NCI-H524 treated with DMSO at 0.1 percent for 48 hours (cell line): ENCODE measurements at places on chromosomes 16 and 17.

GRCh38 chr16:57167538-57167937 is 18.3 kb downstream of the PSME3IP1 start:
- no peak for DNase-seq

- no peak for DNase-seq
These were observed 5.1 kb downstream of the INPP5K start for GRCh38 chr17:1511290-1511689.

DNA sequence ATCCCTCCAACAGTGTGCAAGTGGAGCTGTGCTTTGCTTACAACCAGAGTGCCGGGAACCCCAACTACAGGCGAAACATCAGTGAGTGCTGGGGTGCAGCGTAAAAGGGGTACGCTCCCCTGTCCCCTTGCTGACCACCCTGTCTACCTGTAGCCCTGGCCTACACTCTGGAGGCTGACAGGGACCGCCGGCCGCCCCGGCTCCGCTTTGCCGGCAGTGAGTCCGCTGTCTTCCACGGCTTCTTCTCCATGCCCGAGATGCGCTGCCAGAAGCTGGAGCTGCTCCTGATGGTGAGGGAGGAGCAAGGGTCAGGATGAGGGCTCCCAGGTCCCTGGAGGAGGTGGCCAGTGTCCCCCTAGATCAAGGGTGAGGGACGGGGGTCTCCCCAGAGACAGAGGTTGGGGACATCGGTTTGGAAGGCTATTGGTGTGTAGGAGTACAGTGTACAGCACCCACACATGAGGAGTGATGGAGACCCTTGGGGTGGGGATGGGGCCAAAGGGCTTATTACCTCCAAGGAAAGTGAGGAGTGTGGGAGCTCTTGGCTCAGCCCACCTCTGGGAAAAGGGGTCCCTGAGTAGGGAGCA is 19.6 kb upstream of the PDK2 start:
- DNase-seq: no peak

DNA sequence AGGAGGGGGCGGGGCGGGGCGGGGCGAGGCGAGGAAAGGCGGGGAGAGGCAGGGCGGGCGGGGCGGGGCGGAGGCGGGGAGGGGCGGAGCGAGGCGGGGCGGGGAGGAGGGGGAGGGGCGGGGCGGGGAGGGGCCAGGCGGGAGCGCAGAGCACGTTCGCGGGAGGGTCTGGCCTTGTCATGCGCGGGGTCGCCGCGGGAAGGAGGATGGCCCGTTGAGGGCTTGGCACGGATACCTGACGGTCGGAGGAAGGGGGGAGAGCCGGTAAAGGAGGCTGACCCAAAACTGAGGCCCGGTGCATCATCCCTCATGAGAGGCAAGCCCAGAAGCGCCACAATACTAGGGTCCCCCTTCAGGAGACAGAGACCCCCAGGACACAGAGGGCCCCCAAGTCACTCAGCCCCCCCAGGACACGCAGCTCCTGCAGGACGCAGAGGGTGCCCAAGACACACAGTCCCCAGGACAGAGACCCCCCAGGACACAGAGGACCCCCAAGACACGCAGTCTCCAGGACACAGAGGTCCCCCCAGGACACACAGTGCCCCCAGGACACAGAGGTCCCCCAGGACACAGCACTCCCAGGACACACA is 593 bp upstream of the WDR45B start:
- DNase-seq: no peak

DNA sequence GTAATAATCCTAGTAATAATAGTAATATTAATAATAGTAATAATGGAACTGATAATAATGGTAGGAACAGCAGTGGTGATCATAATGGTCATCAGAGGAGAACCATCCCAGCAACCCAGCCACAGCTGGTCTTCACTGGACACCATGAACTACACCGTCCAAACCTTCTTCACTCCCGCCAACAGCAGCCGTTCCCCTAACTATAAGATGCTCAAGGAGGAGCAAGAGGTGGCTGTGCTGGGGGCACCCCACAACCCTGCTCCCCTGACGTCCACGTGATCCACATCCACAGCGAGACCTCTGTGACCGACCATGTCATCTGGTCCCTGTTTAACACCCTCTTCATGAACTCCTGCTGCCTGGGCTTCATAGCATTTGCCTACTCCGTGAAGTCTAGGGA is 91.0 kb downstream of the ZDHHC7 start:
- DNase-seq: no peak

DNA sequence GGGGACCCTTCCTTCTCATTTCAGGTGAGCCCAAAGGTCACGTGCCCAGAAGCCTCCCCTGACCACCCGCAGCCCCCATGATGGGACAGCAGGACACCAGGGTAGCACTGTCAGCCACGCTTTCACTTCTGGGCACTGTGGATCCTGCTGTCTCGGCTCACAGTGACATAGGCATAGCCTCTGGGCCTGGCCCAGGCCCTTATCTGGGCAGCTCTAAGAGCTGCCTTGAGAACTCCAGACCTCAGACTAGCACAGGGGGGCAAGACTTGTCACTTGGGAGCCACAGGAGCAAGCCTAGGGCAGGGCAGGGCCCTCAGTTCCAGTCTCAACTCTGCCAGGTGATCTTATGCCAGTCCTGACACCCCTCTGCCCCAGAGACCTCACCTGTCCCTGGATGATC is 4.7 kb downstream of the NATD1 start:
- no peak for DNase-seq

DNA sequence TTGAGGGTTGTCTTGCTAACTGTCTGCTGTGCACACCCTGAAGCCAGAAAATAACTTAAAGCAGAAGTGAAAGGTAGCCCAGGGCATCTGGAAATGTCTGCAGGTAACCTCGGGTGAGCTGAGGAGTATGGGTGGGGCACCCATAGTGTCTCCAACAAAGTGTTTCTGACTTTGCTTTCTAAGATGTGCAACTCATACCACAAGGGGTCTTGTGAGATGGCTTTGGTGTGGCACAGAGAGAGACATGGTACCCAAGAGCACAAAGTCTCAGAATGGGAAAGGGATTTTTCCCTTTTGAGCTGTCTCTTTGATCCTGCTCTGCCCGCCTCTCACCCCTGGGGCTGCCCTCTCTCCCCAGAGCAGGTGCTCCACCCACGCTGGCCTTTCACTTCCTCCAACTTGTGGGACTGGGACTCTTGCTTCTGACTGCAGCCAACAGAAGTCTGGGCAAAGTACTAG is 6.9 kb downstream of the CHD9 start:
- no peak for DNase-seq

- DNase-seq: no peak
These were observed 7.2 kb upstream of the PPM1D start for GRCh38 chr17:60592750-60593149.

DNA sequence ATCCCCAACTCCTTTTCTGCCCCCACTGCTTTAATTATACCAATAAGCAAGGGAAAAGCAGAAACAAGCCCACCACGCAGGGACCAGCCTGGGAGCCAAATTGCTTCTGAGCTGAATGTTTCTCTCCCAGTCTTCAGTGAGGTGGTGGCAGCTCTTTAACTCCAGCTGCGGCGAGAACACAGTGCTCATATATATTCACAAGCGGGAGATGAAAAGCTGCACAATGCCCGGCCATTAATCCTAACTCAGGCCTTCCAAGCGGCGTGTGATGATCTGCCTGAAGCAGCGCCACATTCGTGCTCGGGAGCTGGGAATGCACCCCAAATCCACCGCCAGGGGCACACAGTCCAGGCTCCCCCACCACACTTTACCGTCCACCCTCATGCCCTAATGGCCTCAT is 203.7 kb upstream of the SDK2 start:
- DNase-seq: no peak

DNA sequence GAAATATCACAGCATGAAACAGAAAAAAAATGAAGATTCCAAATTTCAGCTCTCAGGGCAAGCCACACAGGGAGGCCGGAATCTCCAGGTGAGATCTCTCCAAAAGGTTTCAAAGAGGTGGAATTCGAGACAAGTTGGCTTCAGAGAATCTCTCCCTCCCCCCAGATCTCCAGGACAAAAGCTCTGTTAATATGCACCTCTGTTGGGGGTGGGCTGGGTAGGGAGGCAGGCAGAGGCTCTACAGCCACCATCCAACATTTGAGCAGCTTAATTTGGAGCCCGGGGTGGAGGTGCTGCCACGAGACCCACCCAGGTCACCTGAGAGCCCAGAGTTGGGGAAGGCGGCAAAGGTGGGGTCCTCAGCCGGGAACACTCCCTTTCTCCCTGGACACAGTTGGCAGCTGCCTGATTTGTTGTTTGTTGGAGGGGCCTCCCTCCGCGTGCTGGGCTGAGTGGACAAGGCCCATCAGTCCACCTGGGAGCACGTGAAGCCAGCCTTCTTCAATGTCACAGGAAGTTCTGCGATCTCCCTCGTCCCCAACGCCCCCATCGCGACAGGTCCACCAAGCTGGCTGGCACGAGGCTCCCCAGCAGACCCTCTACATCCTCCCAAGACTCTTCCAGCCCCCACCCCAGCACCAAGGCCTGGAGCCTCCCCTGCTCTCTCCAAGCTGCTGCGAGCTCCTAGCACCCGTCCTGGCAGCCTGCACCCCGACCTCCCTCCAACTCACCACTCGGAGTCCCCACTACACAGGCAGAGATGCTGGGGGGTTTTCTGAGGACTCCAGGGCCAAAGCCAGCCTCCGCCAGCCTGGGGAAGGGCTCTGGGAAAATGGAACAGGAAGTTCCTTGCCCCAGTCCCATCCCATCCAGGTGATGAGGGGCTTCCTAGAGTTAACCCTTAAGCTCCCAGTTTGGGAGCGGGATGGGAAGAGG is at the start of gene ZSCAN10:
Gene ZSCAN10 (minus strand): TSS at position 836 of the 936 bp plus-strand sequence. CDS start 6,357 bp downstream, outside the sequence.
- no peak for DNase-seq

DNA sequence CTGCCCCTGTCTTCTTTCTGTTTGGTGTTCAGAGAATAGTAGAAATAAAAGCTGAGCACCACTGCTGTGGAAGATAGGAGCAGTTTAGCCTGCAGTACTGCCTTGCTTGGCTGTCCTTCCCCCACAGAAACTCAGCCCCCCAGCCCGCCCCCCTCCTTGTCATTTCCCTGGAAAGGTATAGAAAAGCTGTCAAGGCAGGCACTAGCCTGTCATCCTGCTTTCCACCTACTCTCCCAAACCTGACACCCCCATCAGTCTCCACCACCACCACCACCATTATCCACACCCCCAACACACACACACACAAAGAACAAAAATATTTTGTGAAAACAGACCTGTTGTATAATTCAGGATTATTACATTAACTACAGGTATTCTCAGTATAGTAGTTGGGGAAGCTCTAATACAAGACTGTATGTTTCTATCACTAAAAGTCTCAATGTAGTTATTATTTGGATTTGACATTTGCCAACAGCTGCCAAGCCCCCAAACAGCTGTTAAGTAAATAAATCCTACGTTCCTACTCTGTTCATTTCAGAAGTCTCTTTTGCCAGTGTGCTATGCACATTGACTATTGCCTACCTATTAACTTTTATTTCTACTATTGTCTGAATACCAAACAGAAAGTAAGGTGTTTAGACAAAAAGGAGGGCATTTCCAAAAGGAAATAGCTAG is 128.8 kb downstream of the CYB561 start:
- no peak for DNase-seq

DNA sequence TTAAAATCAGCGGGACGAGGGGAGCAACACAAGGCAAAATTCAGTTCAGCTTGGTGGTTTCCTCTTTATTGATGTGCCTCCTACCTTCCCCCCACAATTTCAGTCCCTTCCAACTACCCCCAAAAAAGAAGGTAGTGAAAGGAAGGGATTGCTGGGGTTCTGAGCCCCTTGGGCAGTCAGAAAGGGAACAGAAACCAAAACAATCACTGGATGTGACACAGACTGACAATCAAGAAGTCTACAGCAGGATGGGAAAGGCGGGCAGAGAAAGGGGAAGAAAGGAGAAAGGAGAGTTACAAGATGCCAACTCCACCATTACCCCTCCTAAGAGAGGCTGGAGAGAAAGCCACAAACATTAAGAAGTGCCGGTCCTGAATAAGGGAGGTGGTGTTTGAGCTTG is 1.1 kb upstream of the PHF23 start:
- DNase-seq: no peak

- no peak for DNase-seq
These were observed 90.8 kb upstream of the DNAH17 start for GRCh38 chr17:78667741-78668640.

GRCh38 chr16:23069844-23070243 is 79.4 kb downstream of the USP31 start:
- DNase-seq: no peak

GRCh38 chr16:27539120-27539519 is 10.6 kb downstream of the GTF3C1 start:
- DNase-seq: no peak

- DNase-seq: no peak
These were observed 17.6 kb downstream of the CASC3 start for GRCh38 chr17:40157973-40158372.

DNA sequence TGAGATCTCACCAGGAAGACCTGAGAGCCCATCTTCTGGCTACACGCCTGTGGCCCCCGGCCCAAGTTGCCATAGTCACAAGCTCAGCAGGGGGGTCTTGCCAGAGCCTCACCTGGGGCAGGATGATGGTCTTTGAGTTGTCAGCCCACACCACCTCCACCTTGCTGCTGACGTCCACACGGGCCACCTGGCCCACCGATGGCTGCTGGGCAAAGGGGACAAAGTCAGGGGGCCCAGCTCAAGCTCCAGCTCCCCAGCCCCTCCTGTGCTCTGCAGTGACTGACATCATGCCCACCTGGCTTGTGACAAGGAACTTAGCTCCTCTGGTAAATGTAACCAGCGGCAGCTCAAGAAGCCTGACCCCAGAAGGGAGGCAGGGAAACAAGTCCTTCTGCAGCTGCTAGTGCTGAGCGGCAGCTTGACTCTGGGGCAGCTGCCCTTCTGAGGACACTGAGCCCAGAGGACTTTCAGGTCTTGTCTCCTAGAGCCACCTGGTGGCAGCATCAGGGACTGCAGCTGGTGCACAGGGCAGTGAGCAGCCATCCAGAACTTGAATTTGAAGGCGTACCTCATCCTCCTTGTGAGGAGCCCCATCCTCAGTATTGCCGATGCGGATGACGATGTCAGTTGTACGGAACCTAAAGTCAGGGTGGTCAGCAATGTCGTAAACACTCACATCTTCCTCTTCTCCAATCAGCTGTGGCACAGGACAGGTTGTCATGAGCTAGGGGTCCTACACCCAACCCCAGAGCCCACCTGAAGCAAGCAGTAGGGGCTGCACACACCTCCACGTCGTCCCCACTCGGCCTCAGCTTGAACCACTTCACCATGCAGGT is 13.5 kb downstream of the SPHK1 start:
- DNase-seq: peak; percentile 49

DNA sequence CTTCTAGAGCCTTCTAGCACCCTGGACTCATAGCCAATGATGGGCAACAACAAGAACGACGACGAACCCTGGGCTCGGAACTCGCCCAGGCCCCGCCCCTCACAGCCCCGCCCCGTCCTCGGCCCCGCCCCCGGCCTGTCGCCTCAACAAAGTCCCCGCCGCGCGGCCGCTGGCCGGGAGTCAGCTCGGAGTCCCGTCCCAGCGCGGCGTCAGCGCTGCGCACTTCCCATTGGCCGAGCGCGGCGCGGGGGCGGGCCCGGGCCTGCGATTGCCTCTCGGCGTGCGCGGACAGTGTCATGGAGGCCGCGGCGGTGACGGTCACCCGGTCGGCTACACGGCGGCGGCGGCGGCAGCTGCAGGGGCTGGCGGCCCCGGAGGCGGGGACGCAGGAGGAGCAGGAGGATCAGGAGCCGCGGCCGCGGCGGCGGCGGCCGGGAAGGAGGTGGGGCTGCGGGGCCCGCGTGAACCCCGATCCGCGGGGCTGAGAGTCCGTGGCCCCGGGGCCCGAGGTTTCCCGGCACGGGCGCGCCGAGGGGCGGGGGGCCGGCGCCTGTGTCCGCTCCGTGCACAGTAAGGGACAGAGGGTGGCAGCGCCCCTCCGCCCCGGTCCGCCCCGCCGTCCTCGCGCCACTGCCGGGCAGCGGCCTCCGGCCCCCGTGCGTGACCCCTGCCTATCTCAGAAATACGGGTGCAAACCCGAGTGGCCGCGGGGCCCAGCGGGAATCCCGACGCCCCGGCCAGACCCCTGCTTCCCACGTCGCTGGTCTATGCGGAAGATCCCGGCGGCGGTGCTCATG is at the start of gene ENGASE:
Gene ENGASE (plus strand): TSS at position 176 of the 797 bp plus-strand sequence. CDS start 121 bp downstream, at position 297.
- DNase-seq: peak; percentile 74
